Activated T-helper 9 cell treated with anti-CD3 and anti-CD28 coated beads, Interleukin-2, amount 50 U/mL, for 16 hours (primary cell): ENCODE measurements at places on chromosomes 4 and X.

GRCh38 chrX:67094061-67094460 lies 449.8 kb upstream of the AR start:
- no peak for DNase-seq

- no peak for DNase-seq
Observed at GRCh38 chr4:89305712-89306437, 1.7 kb downstream of the GPRIN3 start.

DNA sequence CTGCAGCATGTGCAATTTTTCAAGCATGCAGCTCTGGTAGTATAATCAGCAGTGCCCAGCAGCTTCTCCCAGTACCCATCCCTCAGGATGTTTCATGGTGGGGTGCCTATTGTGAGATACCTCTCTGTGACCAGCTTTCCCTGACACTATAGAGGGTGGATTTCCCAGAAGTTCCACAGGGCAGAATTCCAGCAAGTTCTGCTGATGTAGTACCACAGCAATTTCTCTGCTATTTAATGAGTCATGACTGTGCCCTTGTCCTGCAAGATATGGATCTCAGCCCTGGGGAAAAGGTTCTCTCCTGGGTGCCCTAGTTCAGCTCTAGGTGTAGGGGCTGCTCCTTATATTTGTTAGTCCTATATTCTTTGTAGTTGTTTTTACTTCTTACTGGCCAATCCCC lies 174.8 kb downstream of the ENOX2 start:
- DNase-seq, result no peak

DNA sequence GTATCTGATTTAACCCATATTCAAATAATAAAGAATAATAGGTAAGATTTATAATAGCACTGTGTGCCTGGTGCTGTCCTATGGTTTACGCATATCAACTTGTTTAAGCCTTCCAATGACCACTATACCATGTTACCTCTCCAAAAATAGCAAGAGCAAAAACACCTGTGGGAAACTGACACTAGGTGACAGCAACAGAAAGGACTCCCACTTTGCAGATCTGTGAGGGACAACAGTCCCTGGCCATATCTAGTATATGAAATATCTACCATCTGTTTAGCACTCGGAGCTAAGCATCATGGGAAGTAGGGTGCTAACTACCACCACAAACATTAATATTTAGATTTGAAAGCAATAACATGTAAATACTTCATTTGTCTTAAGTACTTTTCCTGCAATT lies 55.7 kb upstream of the TXK start:
- no peak for DNase-seq

- DNase-seq, result no peak
Observed at GRCh38 chrX:23752740-23753415, 9.8 kb upstream of the ACOT9 start.

- DNase-seq, result no peak
Observed at GRCh38 chr4:33255094-33255493, 2534.9 kb downstream of the PCDH7 start.

DNA sequence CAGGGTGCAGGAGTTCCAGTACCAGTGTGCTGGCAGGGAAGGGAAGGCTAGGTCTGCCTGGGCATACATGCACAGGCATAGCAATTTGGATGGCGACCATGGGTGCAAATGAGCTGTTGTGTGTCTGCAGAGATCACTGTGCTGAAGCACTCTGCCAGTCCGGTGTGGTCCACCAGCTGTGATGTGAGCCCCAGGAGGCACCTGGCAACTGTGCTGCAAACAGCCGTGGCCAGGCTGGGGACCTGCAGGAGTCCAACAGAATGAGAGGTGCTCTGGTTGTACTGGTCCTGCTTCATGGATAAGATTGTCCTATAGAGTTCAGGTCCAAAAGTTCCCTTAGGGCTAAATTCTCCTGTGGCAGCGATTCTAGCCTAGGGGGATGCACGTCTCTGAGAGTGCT lies 6.1 kb downstream of the FAM47A start:
- DNase-seq, result no peak

GRCh38 chr4:159484864-159485263 lies 382.0 kb downstream of the RAPGEF2 start:
- no peak for DNase-seq

DNA sequence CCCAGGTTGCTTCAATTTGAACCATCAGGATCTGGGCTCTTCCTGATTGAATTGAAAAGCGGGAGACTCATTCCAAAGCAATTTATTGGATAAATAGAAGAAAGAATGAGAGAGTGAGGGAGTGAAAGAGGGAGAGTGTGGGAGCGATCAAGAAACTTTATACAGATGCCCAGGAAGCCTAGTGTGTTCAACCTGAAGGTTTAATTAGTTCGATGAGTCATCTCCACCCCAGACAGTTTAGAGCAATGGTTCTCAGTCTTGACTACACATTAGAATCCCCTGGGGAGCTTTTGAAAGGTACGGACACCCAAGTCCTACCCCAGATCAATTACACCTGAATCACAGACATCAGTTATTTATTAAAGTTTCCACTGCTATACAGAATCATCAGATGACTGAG lies 61.5 kb downstream of the GEMIN8 start:
- DNase-seq, result no peak

GRCh38 chrX:22577181-22577580 lies 304.5 kb downstream of the CBLL2 start:
- no peak for DNase-seq

DNA sequence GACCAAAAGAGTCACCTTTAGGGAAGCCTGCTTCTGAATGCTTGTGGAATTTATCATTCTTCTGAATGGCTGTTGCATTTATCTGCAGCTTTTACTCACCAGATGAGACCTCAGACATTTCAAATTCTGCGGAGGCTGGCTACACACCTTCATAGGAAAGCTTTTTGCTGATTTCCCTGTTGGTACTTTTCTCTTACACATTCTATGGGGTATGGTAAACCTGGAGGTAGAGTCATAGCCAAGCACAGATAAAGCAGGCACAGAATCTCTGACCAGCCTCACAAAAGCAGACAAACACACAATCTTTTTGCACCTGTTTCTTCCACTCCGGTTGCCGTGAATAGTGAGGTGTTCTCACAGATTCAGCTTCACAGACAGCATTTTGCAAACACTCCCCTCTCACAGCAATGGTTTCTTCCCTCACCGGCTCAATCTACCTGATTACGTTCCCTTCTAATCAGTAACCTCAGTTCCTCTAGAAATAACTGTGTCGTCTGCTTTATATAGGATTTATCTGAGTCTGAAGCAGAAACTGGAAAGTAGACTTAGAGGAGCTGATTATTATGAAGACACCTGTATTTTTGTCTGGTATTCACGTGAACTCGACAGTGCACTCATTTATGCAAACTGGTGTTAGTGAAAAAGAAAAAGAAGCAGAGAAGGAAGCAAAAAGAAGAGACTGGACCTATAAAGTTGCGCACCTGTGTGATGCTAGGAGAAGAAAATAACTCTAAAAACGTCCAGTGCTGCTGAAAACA lies 83.1 kb downstream of the DMD start:
- DNase-seq, result no peak

DNA sequence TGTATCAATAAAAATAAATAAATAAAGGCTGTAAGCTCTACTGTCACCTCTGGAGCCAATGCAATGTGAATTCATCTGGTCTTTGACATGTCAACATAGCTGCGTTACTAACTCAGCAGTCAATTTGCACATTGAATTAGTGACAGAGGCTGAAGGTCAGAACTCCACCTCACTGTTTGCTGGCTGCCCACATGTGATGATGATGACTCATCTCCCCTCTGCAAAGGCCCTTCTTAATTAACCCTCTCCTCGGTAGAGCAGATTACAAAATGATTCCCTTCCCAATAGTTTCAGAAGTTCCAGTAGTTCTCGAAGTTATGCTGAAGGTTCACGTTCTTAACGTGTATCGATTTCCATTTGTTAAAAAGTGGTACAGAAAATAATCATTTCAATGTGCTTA lies 1626.0 kb upstream of the TENM3 start:
- no peak for DNase-seq

DNA sequence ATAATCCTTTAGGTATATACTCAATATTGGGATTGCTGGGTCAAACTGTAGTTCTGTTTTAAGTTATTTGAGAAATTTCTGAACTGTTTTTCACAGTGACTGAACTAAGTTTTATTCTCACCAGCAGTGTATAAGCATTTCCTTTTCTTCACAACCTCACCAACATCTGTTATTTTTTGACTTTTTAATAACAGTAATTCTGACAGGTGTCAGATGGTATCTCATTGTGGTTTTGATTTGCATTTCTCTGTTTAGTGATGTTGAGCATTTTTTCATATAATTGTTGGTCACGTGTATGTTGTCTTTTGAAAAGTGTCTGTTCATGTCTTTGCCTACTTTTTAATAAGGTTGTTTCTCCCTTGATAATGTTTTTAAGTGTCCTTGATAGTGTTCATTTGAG lies 112.6 kb downstream of the LINC00632 start:
- no peak for DNase-seq

DNA sequence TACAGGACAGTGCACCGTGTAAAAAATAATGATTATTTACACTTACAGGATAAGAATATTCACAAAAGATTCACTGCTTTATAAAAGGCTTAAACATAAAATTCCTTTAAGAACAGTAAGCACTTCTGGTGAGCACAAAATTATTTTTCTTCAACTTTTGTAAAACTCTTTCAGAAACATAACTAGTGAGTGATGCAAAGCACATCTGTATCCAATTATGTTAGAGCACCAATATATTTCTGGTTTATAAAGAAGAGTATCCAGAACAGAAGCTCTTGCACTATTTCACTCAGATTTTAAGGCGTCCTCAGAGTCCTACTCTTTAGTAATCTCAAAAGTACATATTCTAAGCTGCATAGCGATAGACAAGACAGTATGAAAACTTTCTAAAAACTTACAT lies 276.0 kb downstream of the C4orf33 start:
- DNase-seq, result no peak

- DNase-seq, result no peak
Observed at GRCh38 chrX:22999696-23000223, at the start of gene DDX53. Gene DDX53 (plus strand): TSS chrX:22999960. CDS start chrX:23000058, 98 bp downstream.

DNA sequence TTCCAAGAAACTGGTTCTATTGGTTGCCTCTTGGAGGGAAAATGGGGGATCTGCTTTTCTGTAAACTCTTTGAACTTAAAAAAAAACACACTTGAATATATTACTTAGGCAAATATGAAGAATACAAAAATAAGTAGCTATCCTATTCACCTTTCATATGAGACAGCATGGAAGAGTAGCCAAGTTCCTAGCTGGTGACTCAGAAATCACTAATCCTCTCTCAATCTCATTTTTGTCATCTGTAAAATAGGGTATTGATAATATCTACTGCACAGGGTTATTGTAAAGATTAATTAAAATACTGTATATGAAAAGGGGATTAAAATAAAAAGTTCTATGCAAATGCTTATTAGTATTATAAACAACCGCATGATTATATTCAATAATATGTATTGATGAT lies 12.7 kb downstream of the MGARP start:
- DNase-seq, result no peak

GRCh38 chr4:119715490-119716445 lies 87.2 kb upstream of the PDE5A start:
- no peak for DNase-seq

DNA sequence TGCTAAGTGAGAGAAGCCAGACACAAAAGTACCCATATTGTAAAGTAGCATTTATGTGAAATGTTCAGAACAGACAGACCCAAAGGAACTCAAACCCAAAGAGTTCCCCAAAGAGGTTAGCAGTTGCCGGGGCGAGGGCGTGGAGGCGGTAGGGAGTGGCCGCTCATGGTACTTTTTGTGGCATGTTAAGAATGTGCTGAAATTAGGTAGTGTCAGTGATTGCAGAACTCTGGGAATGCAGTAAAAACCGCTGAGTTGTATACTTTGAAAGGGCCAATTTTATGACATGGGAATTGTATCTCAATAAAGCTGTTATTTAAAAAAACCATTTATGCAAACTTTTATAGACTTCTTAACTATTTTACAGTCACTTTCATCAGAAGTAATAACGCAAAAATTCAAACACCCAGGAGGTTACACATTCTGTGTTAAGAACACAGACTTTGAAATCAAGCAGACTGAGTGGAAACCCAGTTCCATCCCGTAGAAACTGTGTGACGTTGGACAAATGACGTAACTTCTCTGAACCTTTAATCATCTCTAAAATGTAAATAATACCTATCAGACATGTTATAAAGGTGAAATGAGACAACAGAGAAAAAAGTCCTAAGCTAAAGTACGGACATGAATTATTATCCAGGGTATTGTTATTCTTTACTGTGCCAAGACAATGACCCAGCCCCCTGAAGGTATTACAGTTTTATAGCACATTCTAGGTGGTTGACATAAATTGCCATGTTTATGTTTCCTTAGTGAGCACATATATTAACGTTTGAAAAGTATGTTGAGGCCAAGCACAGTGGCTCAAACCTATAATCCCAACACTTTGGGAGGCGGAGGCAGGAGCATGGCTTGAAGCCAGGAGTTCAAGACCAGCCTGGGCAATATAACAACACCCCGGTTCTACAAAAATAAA lies 19.7 kb downstream of the ZFP42 start:
- DNase-seq, result no peak

GRCh38 chrX:73668779-73669178 lies 105.8 kb downstream of the CHIC1 start:
- DNase-seq, result no peak

GRCh38 chr4:17491196-17491595 lies 20.7 kb downstream of the QDPR start:
- no peak for DNase-seq

DNA sequence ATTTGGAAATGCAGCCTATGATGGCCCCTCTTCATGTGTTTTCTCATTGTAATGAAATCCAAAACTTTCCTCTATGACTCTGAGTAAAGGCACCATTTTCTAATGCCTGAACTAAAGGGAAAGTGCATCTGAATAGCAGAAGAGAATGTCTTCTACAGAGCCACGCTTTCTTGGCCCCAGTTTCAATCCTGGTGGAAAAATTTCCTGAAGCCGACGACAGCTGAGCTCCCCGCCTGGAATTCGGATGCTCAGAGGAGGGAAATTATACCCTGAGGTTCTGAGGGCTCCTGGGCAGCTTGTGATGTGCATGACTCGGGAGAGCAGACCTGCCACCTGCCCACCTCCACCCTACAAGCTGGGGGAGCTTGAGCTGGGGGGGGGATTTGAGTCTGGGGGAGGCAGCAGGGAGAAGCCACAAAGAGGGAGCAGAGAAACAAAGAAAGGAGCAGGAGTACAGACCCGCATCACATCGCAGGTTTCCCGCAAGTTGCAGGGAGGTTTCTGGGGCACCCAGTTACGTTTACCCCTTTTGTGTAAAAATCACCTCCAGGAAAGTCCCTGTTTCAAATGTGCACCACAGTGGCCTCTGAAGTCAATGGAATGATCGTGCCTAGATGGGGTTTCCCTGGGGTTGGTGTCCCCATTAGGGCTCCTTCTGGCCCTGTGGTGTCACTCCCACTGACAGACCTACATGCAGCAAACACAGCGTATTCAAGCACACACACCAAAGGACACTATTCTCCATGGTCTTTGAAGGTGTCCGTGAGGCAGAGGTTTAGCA lies 145.6 kb upstream of the RBPJ start:
- peak; percentile 25 for DNase-seq

- DNase-seq, result no peak
Observed at GRCh38 chr4:104146048-104146447, 348.6 kb downstream of the CXXC4 start.

GRCh38 chr4:7587433-7588405 lies 153.0 kb upstream of the PSAPL1 start:
- DNase-seq, result no peak
